ENCODE measurements at places on chromosomes 12 and 14. TPM values are rescaled to one million over a fixed set of nuclear protein-coding genes. Genes with fewer than 3 reads are reported as not detected.

DNA sequence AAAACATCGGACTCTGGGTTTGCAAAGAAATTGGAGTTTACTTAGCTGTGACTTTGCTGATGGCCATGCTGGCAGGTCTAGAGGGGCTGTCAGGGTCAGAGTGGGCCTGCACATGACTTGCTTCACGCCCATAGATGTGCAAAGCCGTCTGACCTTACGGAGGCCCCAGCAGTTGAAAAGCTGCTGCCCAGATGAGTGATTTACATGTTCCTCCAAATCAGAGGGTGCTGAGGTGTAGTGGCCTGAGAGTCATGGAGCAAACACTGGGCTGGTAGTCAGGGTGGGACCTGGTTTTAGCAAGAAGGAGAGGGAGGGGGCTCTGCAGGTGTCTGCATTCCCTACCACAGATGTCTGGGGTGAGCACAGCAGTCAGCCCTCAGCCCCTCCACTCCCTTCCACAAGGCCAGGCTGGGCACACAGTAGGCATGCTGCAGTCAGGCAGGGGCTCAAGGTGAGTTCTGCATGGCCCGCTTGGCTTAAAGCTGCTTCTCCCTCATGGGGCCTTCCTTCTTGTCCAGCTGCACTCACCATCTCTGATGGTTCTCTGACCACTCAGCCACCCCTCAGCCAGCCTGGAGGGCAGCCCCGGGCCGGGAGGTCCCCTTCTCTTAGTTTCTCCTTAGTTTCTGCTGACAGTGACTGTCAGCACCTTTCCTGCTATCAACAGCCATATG, 34.2 kb upstream of the EML1 start:
- H3K27me3 ChIP-seq = peaks cover 3% of the 10 kb centered on the region
- H3K27ac ChIP-seq = no peak overlapping the region
- no peaks in the 10 kb centered on the region for H3K4me1 ChIP-seq
- DNase-seq = no peak

Gene TCL1B
- total RNA-seq = not detected

DNA sequence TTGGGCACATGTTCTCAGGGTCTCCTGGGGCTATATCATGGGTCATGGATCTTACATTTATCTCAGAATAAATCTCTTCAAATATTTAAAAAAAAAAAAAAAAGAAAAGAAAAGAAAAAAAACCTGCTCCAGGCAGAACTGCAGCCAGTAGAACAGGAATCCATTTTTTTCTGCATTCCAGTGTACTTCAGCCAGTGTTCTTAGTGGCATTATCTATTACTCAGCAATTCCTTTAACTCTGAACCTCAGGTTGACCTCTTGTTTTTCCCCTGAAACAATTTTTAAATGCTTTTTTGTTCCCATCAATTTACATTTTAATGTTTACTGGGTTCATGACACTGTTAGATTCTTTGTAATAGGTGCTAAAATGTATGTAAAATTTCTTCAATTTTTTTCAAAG, 66.7 kb upstream of the STXBP6 start:
- no peak overlapping the region for H3K4me3 ChIP-seq
- DNase-seq = no peak
- H3K36me3 ChIP-seq = no peaks in the 10 kb centered on the region
- H3K27ac ChIP-seq = no peak overlapping the region
- no peaks in the 10 kb centered on the region for H3K4me1 ChIP-seq

DNA sequence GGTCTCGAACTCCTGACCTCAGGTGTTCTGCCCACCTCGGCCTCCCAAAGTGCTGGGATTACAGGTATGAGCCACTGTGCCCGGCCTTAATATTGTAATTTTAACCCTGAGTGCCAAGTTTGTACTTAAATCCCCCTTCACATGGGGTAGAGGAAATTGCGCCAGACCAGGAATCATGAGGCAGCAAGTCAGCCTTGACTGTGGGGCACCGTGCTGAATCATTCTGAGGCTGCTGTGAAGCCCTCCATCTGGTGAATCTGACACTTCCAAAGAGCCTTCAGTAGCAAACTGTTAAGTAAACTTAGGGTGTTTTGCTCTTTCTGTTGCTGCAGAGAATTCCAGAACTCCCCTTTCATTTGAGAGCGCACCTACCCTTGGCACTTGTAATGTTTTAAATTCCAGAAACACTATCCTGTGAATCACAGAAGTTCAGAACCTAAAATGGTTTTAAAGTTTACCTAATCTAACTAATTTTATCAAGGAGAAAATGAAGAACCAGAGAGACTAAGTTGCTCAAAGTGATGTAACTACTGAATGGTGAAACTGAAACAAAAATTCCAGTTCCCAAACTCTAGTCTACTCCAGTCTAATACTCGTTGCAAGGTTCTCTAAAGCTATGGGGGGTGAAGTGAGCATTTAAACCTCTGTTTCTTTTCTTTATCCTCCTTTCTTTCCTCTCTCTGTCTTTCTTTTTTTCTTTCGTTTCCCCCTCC, 7.5 kb downstream of the HEBP1 start:
- no peaks in the 10 kb centered on the region for H3K4me1 ChIP-seq
- H3K27me3 ChIP-seq = no peaks in the 10 kb centered on the region
- no peak for DNase-seq
- no peak overlapping the region for H3K27ac ChIP-seq

Gene NUAK1
- not detected for total RNA-seq

GRCh38 chr14:32426586-32427388, 97.7 kb downstream of the AKAP6 start:
- H3K4me1 ChIP-seq = no peaks in the 10 kb centered on the region
- no peak overlapping the region for H3K4me3 ChIP-seq
- no peaks in the 10 kb centered on the region for H3K27me3 ChIP-seq
- H3K36me3 ChIP-seq = no peaks in the 10 kb centered on the region

DNA sequence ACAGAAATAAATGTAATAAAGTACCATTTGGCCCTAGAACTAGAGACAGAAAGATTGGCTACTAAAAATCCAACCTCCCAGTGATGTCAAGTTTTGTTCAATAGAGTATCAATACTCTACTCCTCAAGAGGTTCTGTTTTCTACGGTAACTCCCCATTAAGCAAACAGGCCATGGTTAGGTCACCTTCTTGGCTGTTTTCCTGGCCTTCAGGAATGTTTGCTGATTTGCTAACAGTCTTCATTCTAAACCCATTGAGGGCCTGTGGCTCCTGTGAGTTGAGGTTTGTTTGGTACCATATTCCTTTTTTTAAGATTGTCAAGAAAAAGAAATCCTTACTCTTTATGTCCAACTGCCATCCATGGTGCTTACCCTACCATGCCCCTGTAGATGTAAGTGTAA, 1022.0 kb upstream of the TMEM132C start:
- H3K27me3 ChIP-seq = no peaks in the 10 kb centered on the region
- no peak overlapping the region for H3K4me3 ChIP-seq
- no peaks in the 10 kb centered on the region for H3K4me1 ChIP-seq
- DNase-seq = no peak

- no peak for DNase-seq
- H3K27ac ChIP-seq = no peak overlapping the region
- H3K36me3 ChIP-seq = no peaks in the 10 kb centered on the region
- no peaks in the 10 kb centered on the region for H3K4me1 ChIP-seq
- H3K27me3 ChIP-seq = no peaks in the 10 kb centered on the region
These were observed 145.5 kb downstream of the AKAP6 start for GRCh38 chr14:32474478-32475195.

DNA sequence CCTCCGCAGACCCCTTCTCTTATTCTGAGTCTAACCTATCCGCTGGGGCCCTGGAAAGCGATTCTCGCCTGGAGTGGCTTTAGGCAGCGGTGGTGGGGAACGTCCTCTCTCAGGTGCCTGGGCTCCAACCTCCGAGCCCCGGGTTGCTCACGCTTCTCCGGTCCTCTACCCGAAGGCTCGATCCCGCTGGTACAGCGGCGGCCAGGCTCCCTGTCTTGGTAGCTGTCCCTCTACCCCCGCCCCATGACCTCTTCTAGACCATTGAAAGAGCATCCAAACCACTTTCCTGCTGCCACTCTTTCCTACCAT, 505 bp upstream of the HEBP1 start:
- peaks cover 15% of the 10 kb centered on the region for H3K4me1 ChIP-seq
- no peak for DNase-seq
- no peaks in the 10 kb centered on the region for H3K27me3 ChIP-seq
- no peaks in the 10 kb centered on the region for H3K36me3 ChIP-seq
- peak overlapping the region; percentile 66 for H3K4me3 ChIP-seq

- peak; percentile 19 for DNase-seq
- H3K36me3 ChIP-seq = no peaks in the 10 kb centered on the region
- H3K4me1 ChIP-seq = no peaks in the 10 kb centered on the region
- no peaks in the 10 kb centered on the region for H3K27me3 ChIP-seq
- H3K27ac ChIP-seq = no peak overlapping the region
These were observed 117.6 kb downstream of the SLC35F4 start for GRCh38 chr14:57748279-57748678.

- H3K36me3 ChIP-seq = no peaks in the 10 kb centered on the region
- no peak overlapping the region for H3K4me3 ChIP-seq
- no peaks in the 10 kb centered on the region for H3K27me3 ChIP-seq
These were observed 62.6 kb upstream of the NTF3 start for GRCh38 chr12:5369298-5369697.

DNA sequence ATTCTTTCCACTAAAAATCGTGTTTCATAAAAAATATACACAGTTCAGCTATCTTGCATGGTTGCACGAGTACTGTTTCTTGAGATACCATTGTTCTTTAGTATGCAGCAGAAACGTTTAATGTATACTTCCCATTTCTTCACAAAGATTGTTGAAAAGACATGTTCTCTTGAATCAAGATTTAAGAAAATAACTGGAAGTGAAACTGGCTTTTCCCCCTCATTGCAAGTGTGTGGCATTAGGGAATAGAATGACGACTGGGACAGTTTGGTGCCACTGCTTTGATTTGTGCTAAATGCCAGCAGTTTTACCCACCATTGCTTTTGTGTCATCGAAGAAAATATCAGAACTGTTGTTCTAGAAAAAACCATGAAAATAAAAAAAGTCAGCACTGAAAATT, 20.3 kb upstream of the DHRS2 start:
- H3K27me3 ChIP-seq = 0 out of 2 replicates have a peak, but pooled peaks cover 3% of the 10 kb centered on the region
- DNase-seq = no peak
- H3K4me1 ChIP-seq = no peaks in the 10 kb centered on the region
- H3K4me3 ChIP-seq = no peak overlapping the region

DNA sequence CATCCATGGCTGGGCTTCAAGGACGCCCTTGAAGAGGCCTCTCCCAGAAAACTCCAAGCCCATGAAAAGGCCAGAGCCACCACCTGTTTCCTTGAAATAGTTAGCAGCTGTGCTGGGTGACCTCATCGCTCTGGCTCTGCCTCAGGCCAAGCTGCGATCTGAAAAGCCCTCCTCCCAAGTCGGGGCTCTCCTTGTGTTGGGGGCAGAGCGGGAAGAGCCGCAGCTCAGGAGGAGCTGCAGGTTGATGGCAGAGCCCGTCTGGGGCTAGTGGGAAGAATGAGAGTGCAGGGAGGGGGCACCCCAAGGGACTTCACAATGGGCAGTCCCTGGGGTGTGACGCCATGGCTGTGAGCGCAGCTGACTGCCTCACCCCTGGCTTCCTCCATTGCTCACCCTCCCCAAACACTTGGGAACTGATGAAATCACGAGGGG, 50.0 kb upstream of the STON2 start:
- no peak for DNase-seq
- H3K27ac ChIP-seq = no peak overlapping the region
- H3K27me3 ChIP-seq = 0 out of 2 replicates have a peak, but pooled peaks cover 3% of the 10 kb centered on the region

DNA sequence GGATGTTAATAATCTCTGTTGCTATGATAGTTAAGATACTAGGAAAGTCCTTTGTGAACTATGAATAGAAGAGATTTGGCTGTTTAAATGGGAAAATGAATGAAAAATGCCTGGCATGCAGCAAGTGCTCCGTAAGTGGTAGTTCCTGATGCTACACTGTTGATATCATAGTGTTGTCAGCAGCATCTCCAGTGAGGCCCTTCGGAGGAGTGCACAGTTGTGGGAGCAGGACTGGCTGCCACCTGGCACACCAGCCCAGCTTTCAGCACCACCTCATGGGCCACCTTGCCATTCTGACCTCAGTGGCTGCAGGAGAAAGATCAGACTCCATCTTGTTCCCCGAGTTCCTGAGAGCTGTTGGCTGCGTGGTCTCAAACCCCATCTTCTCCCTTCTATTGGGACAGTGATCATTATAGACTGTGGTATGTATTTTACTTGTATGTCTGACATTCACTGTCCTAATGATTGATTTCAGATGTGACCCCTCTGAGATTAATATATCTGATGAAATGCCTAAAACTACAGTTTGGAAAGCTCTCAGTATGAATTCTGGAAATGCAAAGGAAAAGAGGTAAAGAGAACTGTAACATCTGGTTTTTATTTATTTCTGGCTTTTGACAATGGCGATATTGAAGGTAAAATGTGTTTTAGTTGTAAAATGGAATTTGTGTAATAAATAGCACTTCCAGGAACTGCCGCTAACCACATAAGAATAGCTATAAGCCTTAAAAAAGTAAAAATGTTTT, 80.9 kb downstream of the SLC4A8 start:
- no peak overlapping the region for H3K4me3 ChIP-seq
- no peaks in the 10 kb centered on the region for H3K36me3 ChIP-seq
- DNase-seq = no peak
- H3K27ac ChIP-seq = no peak overlapping the region
- H3K4me1 ChIP-seq = no peaks in the 10 kb centered on the region

GRCh38 chr12:105322070-105322469, 8.4 kb upstream of the C12orf75 start:
- H3K27me3 ChIP-seq = no peaks in the 10 kb centered on the region
- no peak overlapping the region for H3K4me3 ChIP-seq
- peaks cover 33% of the 10 kb centered on the region for H3K4me1 ChIP-seq
- H3K36me3 ChIP-seq = no peaks in the 10 kb centered on the region
- H3K27ac ChIP-seq = peak overlapping the region; percentile 63

DNA sequence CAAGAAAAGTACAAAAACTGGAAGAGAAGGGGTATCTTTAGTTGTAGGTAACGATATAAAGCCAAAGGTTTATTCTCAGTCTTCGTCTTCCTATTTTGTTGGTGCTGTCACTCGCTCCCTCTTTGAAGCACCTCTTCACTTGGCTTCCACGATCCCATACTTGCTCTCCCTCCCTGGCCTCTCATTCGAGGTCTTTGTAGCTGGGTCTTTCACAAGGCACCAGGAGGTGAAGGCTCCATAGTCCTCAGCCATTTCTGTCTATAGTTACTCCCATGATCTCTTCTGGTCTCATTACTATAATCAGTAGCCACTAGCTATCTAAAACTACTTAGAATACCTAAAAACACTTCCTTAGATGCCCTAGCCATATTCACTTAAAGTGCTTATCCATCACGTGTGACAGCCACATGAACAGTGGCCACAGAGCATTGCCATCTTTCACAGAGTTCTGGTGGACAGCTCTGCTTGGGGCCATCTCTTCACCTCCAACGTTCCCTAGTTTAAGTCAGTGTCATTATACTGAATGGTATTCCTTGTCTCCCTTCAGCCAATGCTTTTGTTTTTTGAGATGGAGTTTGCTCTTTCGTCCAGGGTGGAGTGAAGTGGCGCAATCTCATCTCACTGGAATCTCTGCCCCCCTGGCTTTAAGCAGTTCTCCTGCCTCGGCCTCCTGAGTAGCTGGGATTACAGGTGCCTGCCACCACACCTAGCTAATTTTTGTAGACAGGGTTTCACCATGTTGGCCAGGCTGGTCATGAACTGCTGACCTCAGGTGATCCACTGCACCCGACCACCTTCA, 57.1 kb downstream of the ATP2A2 start:
- H3K4me3 ChIP-seq = no peak overlapping the region
- peaks cover 57% of the 10 kb centered on the region for H3K4me1 ChIP-seq
- H3K27me3 ChIP-seq = no peaks in the 10 kb centered on the region
- H3K27ac ChIP-seq = peak overlapping the region; percentile 79

All from Karpas-422 (cell line).